ENCODE measurements at places on chromosomes 3 and 15. TPM values are rescaled to one million over a fixed set of nuclear protein-coding genes. Genes with fewer than 3 reads are reported as not detected.

Gene PPM1L
- polyA plus RNA-seq, result 6.5 TPM

Gene CCDC54
- polyA plus RNA-seq, result not detected

Gene POPDC2
- 6.0 TPM for polyA plus RNA-seq

Gene RBP2
- polyA plus RNA-seq, result 0.52 TPM

Gene DPPA4
- polyA plus RNA-seq, result 6.4 TPM

Gene SOX2
- 0.35 TPM for polyA plus RNA-seq

Gene IQCH
- 7.7 TPM for polyA plus RNA-seq

GRCh38 chr15:66841953-66842681 lies 140.1 kb downstream of the SMAD6 start:
- DNase-seq, result no peak

GRCh38 chr3:123337226-123337625 lies 111.7 kb downstream of the ADCY5 start:
- DNase-seq, result no peak

- no peak for DNase-seq
Observed at GRCh38 chr3:72494130-72494529, 354.1 kb downstream of the SHQ1 start.

DNA sequence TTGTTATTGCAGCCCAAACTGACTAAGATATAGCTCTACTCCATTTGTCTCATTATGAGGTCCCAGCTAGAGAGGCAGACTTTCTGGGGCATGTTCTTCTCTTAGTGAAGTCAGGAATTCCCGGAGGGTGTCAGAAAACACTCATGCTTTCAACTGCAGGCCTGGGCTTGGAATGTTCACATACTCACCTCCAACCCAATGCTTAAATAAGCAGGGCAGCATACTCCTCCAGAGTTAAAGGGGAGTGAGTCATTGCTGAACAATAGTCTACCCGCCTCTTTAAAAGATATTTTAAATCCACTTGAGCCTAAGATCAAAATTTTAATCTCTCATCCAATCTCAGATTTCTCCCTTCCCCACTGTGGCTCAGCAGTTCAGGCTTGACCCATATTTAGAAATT lies 167.8 kb upstream of the DPH6 start:
- no peak for DNase-seq

GRCh38 chr3:179991883-179992282 lies 44.9 kb downstream of the PEX5L start:
- no peak for DNase-seq

DNA sequence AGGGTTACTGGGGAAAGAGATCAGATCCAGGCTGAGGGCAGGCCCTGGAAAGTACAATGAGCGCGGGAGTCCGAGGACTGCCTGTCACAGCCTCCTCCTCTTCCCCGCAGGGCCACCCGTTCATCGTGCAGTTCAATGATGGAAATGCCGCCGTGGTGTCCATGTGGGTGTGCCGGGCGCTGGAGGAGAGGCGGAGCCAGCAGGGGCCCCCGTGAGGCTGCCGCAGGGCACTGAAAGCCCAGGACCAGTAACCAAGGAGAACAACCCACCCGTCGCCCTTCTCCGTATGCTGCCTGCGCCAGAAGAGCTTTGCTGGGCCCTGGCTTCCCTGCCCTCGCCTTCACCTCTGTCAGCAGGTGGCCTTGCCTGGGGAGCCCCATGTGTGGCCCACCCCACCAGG lies 18.8 kb upstream of the SKOR1 start:
- no peak for DNase-seq

DNA sequence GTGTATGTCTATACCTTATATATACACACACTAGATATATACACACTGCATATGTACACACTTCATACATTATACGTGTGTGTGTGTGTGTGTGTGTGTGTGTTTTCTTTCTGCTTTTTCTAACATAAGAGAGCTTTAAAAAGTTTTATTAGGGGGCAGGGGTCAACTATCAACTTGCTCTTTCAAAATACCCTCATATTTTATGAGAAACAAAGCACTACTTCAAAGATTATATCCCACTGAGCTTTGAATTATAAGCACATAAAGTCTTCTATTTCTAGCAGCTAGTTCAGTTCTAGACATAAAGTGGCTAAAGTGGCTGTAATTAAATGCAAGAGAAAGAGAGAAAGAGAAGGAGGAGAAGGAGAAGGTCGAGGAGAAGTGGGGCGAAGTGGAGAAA lies 1361.3 kb downstream of the ZPLD1 start:
- no peak for DNase-seq

DNA sequence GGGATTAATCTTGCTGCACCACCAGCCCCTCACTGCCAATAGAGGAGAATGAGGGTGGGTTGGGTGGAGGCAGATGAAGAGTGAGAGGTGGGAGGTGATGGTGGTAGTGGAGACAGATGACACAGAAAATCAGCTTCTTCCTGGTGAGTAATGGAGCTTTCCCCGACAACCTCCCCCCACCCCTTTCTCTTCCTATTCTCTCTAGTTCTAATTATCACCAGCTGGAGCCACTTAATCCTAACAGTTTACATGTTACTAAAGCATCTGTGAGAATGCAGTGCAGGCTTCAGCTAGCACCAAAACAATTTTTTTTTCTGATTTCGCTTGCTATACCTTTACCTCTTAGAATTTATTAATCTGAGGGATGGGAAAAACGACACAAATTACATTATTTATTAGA lies 116.1 kb upstream of the DNAJC19 start:
- no peak for DNase-seq

- DNase-seq, result no peak
Observed at GRCh38 chr3:148428862-148429605, 268.7 kb upstream of the AGTR1 start.

DNA sequence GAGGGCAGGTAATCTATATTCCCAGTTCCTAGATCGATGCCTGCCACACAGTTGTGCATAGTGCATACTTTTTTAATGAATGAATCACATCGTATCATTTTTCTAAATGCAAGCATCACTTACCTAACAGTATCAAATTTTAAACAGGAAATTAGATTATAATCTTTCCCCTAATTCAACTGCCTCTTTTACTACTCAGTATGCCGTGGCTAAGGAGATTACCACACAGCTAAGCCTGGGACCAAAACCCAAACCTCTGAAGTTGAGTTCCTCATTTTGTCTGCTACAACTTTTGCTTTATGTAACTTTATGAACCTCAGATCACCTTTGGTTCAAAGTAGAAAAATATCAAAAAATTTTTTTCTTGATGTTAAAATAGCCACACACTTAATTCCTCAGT lies 53.2 kb upstream of the FNDC3B start:
- DNase-seq, result no peak

DNA sequence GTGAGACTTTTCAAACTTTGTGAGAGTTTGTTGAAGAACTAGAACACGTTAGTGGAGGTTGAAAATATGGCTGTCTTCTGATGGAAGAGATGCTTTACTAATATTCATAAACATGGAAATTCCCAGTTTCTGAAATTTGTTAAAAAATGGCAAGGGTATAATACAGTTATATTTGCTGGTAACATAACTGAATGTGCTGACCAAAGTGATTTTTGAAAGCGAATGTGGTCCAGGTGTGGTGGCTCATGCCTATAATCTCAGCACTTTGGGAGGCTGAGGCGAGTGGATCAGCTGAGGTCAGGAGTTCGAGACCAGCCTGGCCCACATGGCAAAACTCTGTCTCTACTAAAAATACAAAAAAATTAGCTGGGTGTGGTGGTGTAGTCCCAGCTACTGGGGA lies 18.1 kb downstream of the FXR1 start:
- no peak for DNase-seq

- no peak for DNase-seq
Observed at GRCh38 chr3:45098310-45098709, 47.9 kb downstream of the CDCP1 start.

- no peak for DNase-seq
Observed at GRCh38 chr3:134640872-134641470, 9.9 kb downstream of the KY start.

- no peak for DNase-seq
Observed at GRCh38 chr3:188437926-188438325, 284.0 kb downstream of the LPP start.

GRCh38 chr3:187101184-187102072 lies 37.9 kb downstream of the RPL39L start:
- peak; percentile 35 for DNase-seq

DNA sequence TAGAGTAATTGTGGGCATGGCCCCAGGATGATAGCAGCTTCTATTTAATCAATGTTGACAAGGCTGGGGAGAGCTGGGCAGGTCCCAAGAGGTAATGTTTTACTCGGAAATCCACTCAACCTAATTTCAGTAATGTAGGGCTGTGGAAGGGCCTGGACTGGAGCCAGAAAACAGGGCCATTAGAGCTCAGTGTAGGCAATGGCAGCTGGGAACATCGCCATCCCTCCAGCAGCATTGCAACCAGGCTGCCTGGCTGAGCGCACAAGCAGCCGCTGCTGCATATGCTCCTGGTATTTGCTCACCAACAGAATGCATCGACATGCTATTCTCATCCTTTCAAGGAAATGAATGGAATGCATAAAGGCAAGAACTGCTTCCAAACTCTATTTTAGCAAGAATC lies 90.0 kb downstream of the GAP43 start:
- DNase-seq, result no peak

- peak; percentile 67 for DNase-seq
Observed at GRCh38 chr15:100627789-100628395, 25.5 kb downstream of the ASB7 start.

DNA sequence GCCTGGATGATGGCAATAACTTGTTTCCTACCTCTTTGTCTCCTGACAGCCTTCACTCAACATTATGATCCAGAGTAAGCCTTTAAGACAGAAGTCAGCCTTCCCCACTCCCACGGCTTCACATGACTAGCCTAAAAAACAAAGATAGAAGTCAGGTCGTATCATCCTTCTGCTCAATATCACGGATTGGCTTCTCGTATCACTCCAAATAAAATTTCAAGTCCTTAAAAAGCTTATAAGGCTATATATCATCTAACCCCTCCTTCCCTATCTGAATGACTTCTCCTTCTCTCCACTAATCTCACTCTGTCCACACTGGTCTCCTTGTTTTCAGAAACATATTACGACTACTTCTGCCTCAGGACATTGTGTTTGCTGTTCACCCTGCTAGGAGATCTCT lies 47.7 kb upstream of the AP4E1 start:
- no peak for DNase-seq

DNA sequence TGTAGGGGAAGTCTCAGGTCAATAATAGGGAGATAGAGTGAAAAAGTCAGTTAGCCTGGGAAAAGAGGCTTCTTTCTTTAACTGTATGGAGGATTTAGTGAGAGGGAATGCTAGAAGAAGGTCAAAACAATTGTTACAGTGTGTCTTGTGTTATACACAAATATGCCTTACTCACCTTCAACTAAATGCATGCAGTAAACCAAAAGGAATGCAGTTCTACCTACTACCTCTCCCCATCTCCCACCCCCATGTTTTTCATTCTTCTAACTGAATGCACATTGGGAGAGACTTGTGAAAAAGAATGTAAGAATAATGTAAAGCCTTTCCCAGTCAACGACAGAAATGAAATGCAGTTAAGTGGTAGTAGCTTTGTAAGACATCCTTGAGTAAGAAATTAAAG lies 33.8 kb downstream of the CCDC66 start:
- DNase-seq, result no peak

DNA sequence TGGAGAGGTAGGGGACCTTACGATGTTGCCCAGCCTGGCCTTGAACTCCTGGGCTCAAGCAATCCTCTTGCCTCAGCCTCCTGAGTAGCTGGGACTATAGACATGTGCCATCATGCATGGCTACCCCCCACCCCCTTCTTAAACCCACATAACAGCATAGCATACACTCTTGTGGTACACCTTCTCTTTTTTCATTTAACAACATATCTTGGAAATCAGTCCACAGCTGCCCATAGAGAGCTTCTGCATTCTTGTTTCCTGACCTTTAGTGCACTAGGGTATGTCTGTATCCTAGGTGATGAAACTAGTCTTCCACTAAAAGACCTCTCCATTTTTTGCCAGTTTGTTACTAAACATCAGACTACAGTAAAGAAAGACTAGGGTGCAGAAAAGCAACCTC lies 33.0 kb downstream of the SLC28A1 start:
- no peak for DNase-seq

DNA sequence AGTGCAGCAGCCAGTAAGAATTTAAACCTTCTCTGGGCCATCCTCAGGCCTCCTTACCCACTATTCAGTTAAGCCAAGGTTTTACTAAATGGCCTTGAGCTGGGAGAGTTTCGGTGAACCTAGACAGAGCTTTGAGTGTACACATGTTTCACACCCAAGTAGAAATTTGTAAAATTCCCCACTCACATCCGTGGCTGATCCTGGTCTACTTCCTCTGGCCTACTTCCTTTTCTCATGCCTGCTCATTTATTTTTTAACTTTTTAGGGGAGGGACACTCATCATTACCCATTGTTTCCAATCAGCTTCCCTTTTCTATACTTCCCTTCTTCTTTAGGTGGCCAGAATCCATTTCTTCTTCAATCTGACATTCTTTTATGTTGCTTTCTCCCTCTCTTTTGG lies 7.6 kb downstream of the CX3CR1 start:
- no peak for DNase-seq

DNA sequence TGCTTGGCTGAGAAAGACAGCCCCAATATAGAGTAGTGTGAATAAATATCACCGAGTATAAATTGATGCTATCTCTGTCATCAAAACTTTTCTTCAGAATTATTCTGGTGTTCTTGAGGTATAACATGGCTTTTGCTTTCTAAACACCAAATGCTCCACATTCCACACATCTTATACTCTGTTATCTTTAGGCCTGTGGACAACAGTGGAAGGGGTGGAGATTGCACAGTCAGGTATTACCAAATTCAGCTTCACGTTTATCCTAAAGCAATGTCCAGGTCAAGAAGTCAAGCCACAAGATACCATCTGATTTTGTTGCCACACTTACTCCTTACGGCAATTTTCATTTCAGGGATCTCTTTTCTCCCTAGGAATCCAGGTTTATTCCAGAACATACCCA lies 394.8 kb downstream of the SI start:
- DNase-seq, result no peak

- no peak for DNase-seq
Observed at GRCh38 chr15:41333026-41333562, 413 bp downstream of the NUSAP1 start.

- no peak for DNase-seq
Observed at GRCh38 chr3:195522254-195523023, 20.7 kb downstream of the PPP1R2 start.
